Right ventricle myocardium inferior (tissue), 1 donor: ENCODE measurements at places on chromosomes 16 and 17. TPM values are rescaled to one million over a fixed set of nuclear protein-coding genes. Genes with fewer than 3 reads are reported as not detected.

DNA sequence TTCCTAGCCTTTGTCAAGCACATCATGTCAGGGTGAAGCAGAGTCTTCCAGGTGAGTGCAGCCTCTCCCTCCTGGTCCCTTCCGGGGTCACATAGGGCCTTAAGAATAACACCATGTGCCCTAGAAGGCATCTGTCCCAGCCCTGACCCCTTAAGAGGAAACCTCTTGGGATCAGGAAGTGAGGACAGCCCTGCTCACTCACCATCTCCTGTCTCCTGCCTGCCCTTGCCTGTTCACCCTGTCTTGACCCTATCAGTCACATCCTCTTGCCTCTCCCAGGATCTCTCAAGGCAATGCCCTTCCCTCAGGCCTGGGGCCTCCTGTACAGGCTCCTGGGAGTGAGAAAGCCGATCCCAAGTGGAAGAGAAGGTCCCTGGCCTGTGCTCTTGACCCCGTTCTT, 13.9 kb downstream of the MYL4 start:
- DNase-seq: no peak

DNA sequence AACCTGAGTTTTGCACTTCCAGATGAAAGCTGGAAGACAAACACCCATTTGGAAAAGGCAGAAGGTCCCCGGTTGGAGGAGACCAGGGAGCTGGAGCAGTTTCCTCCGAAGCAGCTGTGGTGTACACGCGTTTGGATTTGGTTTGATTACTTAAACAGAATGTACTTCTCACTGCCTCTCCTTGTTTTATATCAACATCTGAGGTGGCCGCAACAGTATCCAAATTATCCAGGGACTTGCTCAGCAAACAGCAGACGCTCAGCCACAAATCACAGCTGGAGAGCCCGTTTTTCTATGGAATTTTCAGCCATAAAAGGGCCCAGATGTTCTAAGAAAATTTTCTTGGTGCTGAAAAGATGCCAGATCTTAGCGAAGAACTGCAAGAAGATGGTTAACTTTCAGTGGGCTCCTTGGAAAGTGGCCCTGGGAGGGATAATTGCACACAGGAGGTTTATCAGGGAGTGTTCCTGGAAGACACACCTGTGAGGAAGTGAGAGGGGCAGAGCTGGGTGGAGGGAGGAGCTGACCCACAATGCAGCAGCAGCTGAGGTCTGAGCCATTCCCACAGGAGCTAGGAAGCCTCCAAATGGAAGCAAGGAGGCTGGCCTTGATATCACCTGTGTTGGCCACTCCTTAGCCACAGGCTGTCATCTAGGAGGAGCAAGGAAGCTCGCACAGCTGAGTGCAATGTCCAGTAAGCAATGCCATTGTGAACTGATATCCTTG, 28.9 kb upstream of the CDH5 start:
- no peak for DNase-seq

GRCh38 chr16:29975134-29975538, 1.5 kb downstream of the TAOK2 start:
- DNase-seq: no peak

DNA sequence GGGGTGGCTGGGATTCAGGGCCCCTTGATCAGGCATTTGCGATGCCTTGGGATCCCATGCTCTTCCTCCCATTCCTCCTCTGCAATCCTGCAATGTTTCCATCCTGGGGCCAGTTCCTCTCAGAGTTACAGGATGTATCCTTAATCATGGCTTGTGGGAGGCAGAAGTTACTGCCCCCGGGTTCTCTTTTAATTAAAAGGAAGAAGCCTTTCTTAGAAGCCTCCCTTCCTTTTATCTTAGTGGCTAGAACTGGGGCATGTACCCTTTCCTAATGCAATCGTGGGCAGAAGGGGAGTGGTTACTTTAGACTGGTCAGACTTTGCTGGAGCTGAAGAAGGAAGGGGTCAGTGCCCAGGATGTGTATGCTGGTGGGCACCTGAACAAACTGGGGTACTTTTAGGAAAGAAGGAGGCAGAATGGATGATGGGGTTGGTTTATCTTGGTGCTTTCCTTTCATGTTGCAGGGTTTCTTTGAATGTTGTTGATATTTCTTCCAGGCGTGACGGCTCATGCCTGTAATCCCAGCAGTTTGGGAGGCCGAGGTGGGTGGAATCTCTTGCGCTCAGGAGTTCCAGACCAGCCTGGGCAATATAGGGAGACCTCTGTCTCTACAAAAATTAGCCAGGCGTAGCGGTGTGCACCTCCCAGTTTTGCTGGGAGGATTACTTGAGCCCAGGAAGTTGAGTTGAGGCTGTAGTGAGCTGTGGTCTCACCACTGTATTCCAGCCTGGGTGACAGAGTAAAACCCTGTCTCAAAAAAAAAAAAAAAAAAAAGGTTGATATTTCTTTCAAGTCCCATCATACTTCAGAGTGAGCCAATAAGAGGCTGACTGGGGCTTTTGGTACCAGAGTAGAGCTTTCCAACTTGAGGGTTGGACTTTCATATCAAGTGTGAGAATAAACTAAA, 13.2 kb upstream of the SPN start:
- no peak for DNase-seq

DNA sequence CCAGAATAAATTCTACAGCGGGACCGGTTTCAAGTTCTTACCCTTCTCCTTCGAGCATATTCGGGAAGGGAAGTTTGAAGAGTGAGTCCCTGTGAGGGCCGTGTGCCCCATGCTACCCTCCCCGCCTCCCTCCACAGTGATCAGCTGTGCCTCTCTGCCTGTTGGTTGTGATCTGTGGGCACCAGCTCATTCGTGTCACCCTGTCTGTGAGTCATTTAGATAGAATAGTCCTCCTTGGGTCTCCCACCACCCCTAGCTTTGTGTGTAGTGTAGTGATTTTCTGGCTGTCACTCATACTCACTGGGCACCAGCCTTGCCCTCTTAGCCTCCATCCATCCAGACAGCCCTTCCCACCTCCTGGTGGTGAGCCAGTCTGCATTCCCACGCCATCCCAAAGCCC, 15.0 kb upstream of the NAGLU start:
- DNase-seq: no peak

- no peak for DNase-seq
These were observed 124.2 kb downstream of the ZFHX3 start for GRCh38 chr16:72923757-72924156.

DNA sequence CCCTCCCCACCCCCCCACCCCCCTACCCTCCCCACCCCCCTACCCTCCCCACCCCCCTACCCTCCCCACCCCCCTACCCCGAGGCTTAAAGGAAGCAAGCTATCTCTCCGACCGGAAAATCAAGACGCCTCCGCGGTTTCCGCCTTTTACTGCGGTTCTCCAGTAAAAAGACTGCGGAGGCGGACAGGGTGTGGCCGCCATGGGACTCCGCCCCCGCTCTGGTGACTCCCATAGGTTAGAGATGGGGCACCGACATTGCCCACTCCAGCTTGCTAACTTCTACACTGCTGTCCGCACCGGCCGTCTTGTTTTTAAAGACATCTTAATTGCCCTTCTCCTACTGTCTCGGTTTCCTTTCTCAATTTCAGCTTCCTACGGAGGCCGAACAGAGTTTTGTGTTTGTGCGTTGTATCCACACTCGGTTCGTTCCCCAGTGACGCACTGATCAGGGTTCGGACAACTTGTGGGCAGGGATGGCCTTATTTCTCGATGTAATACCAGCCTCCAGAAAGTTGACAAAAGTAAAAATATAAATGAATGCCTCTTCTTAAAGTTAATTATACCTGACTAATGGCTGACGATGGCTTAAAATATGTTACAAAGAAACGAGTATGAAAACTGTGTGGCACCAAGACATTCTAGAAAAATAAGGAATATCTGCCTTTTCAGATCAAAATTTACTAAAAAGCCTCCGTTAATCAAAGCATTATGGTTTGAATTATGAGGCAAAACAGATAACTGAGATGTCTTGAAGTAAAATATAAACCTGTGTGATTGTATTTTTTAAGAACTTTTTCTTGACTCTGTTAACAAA, 1.1 kb upstream of the ZNF200 start:
- no peak for DNase-seq

GRCh38 chr16:68400924-68401460, 47.3 kb downstream of the SMPD3 start:
- no peak for DNase-seq

DNA sequence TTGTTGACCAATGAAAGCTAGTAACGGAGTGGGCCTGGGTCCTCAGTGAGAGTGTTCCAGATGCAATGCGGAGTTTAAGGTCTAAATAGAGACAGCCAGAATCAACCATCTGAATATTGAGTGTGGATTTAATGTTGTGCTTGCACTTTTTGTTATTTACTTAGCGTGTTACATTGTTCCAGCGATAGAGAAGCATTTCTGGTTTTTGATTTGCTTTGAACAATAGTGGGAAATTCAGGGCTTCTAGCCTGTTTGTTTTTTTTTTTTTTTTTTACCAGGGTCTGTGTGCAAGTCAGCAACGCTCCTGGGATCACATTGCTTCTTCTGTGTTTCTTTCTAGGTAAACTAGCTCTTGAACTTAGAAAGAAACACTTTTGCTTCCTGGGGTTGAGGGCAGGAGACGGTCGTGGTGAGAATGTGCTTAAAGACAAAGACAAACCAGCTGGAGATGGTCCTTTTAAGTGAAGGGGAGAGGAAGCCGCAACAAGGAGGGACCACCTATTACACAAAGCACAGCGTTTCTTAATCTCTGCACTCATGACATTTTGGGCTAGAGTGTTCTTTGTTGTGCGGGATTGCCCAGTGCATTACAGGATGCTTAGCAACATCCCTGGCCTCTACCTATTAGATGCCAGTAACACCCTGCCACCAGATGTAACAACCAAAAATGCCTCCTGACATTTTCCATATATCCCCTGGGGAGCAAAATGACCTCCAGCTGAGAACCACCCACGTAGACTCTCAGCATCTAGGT, 119.2 kb downstream of the MAP2K6 start:
- DNase-seq: no peak

GRCh38 chr16:38941-39892, 14.2 kb downstream of the POLR3K start:
- no peak for DNase-seq

DNA sequence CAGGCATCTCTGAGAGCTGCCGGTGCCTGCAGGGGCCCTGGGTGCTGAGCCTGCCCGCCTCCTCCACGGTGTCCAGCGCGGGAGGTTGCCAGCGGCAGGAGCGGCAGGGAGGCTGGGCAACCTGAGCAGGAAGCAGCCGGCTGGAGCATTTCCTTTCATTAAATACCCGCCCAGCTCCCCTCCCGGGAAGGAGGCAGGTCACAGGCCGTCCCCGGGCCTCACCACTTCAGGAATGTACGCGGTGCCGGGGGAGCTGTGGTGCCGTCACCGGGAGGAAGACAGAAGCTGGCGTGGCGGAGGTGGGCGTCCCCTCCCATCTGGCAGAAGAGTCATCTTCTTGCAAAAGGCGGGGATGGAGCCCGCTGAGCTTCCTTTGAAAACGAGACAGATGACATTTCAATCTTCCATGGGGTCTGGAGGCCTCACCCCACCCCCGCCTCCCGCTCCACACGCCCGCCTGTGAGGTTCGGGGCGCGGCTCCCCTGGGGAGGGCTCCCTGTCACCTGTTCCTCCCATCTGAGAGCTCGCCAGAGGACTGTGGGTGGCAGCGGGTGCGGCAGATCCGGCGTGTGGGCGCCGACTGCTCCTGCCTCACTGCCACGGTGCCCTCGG, 16.0 kb downstream of the SOX8 start:
- DNase-seq: no peak

- DNase-seq: peak; percentile 45
These were observed 49.8 kb upstream of the ACSF3 start for GRCh38 chr16:89043636-89044417.

- no peak for DNase-seq
These were observed 3.8 kb downstream of the MRPL38 start for GRCh38 chr17:75900691-75901533.

- no peak for DNase-seq
These were observed 52.4 kb upstream of the NFAT5 start for GRCh38 chr16:69513180-69513966.

GPR142 gene
- not detected for total RNA-seq

FMNL1 gene
- 13.7 TPM for total RNA-seq

DBNDD1 gene
- total RNA-seq: 6.7 TPM

MYADML2 gene
- total RNA-seq: 3.7 TPM

SCGB1C2 gene
- not detected for total RNA-seq

C16orf54 gene
- total RNA-seq: 0.73 TPM
